ENCODE measurements at places on chromosomes 3 and 15.
A peak's percentile ranks its signal among the peaks of the same experiment; 100 is the strongest.

GRCh38 chr15:70935631-70936030 is 43.0 kb downstream of the LRRC49 start:
- DNase-seq, result no peak

DNA sequence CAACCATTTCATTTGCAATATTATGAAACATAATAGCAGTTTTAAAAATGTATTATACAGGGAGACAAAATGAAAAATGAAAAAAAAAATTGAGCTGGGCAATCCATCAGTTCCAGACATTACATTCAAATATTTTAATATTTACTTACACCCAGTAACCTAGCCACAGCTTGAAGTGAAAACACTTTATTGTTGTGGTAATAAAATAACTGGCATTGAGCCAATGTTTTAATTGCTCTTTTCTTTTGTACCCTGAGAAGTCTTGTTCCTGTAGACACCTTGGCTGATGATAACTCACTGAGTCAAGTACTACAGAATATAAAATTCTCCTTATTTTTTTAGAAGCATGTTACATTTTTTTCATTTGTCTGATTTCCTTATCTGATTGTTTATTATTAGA is 180.6 kb downstream of the ROBO1 start:
- DNase-seq, result no peak

- no peak for DNase-seq
Measured at GRCh38 chr15:93250950-93251349, 161.9 kb upstream of the RGMA start.

DNA sequence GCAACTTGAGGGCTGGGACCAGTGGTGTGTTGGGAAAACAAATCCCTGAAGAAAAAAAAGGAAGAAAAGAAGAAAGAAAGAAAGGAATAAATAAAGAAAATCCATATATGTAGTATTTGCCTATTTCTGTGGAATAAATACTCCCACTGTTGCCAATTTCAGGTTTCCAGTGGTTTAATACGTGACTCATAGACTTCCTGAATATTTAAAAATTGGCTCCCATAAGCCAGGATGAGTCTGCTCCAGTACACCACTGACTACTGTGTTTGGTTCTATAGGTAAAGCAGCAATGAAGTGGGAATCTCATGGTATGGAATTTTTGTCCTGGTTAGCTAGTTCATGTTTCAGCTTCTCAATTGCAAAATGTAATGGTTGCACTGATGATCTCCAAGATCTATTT is 31.6 kb downstream of the PYDC2 start:
- DNase-seq, result no peak

DNA sequence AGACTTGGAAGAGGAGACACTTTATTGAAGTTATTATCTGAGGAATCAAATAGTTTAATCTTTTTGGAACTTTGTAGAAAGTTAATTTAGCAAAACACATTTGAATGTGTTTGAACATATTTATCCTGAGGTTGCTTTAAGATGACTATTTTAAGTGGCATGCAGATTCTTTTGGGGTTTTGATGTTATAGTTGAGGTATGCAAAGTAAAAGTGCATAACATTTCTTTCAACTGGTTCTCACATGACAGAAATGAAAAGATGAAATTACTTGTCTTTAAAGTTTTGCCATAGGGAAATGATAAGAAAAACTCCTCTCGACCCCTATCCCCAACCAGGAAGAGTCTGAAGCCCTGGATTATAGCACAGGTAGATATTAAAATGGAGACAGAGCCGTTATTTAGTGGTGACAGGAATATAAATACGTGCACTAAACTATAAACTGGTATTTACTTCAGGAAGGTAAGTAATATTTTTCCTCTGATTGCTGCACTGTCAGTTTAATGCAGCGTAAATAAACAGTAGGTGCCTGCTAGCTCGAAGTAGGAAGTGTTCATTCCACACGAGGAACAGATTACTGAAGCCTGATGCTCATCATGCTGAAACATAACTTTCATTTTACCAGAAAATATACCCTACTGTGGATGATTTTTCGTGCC is 15.1 kb upstream of the SATB1 start:
- DNase-seq, result no peak

DNA sequence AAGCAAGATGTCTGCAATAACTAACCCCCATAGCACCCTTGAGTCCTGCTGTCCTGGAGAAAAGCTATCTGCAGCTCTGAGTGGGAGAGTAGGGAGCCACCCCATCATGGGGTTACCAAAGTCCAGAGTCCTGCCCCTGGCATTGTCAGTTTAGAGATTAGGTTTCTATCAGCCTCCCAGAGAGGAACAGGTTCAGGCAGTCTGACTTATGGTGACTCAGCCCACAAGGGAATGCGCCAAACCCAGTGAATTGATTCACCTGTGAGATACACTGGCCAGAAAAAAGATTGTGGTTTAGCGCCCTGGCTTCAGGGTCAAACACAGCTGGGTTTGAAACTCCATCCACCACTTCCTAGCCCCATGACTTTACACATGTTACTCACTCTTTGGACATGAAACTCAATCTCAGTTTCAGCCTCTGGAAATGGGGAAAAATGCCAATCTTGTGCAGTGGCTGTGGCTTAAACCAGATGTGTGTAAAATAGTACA is 263.6 kb upstream of the HES1 start:
- DNase-seq, result no peak

DNA sequence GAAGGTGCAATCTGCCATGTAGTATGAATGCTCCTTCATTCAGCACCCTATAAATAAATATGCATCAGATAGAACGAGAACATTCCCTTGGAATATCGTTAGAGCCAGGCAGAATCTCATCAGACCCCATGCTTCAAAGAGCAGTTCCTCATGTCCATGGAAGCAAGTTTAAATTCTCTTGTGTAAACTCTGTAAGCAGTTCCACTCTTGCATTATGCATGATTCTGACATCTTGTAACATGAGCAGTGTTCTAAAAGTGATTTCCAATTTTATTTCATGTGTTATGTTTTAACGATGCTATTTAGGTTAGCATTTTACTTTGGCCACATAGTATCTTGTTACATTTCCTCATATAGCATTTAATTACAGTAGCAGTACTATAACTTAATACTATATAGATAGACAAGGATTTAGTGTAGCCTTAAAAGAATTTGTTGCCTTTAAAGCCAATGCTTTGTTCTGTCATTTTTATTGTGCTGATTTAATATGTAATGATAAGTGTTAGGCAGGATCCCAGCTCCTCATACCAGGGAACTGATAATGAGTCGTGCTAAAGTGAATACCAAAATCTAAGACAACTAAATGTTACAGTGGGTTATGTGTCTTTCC is 161.2 kb upstream of the NECTIN3 start:
- DNase-seq, result no peak

DNA sequence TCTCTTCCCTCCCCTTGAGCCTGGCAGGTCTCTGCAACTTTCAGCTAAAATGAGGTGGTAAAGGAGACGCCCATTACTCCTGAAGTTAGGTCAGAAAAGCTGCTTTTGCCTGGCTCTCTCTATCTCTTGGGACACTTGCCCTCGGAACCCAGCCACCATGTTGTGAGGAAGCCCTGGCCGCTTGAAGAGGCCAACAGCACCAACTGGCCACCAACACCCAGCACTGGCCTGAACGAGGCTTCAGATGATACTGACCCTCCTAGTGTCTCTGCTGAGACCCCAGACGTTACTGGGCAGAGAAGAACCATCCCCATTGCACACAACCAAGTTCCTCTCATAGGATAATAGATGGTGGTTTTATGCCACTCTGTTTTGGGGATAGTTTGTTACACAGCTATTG is 49.5 kb upstream of the PCSK6 start:
- DNase-seq, result no peak

- DNase-seq, result peak; percentile 42
Measured at GRCh38 chr3:192409201-192409837, 318.0 kb downstream of the FGF12 start.

- no peak for DNase-seq
Measured at GRCh38 chr15:67717776-67718175, 107.5 kb upstream of the SKOR1 start.

DNA sequence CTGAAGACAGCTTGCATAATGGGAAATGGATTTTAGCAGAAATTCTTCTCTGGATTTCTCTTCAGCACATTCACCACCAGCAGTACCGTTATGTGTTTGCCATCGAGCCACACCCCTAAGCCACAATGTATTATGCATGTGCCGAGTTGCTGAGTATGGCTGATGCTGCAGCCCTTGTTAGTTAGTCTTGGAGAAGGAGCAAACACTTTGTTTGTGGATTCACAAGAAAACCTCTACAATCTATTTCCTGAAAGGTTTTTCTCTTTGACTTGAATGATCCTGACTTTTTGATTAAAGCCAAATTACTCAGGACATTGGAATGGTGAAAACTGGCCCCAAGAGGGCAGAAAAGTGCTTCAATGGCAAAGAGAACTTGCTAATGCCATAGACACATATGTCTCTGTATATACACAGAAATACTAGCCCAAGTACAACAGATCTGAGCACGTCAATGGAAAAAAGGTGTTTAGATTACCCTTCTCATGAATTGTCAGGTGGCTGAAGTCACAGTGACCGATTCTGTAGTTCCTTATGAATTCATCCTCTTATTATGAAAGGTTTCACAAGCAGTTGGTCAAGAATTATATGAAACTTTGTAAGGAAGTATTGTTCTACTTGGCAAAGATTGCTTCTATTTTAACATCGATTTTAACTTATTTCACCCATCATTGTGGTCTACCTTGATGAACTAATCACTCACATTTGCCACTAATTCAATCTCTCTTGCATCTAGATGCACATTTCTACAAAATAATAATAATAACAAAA is 103.0 kb downstream of the P3H2 start:
- no peak for DNase-seq

GRCh38 chr15:58298879-58299850 is 132.6 kb upstream of the LIPC start:
- DNase-seq, result no peak

DNA sequence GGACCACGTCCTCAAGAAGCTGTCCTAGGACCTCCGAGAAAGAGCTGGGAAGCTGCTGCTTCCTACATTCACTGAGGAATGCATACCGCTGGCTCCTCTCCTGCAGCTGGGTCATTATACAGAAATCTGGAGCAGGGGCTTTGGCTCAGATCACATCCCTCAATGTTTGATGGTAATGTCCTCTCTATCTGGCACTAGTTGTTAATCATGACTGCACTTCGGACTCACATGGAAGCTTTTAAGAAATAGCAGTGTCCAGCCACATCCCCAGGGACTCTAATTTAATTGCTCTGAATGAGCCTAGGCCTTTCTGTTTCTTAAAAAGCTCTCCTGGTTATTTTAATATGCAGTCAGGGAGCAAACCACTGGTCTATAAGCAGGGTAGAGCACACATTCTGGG is 25.7 kb upstream of the MYRIP start:
- DNase-seq, result no peak

DNA sequence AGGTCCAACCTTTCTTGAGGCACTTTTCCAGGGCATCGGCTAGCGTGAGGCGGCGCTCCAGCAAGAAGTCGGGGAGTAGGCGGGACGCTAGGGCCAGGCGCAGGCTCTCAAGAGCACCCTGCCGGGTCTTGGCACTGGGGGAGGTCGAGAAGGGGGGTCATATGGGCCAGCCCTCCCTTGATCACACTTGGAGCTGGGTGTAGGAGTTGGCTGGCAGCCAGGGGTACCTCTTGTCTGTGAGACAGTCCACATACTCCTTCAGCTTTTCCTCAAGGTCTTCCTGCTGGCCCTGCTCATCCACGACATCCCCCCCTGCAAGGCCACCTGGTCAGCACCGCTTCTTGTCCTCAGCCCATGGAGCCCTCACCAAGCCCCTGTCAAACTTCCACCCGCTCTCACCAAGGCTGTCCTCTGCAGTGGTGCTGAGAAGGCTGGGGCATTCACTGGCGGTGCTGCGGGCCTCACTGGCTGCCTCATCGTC is 2.0 kb downstream of the IFRD2 start:
- no peak for DNase-seq

DNA sequence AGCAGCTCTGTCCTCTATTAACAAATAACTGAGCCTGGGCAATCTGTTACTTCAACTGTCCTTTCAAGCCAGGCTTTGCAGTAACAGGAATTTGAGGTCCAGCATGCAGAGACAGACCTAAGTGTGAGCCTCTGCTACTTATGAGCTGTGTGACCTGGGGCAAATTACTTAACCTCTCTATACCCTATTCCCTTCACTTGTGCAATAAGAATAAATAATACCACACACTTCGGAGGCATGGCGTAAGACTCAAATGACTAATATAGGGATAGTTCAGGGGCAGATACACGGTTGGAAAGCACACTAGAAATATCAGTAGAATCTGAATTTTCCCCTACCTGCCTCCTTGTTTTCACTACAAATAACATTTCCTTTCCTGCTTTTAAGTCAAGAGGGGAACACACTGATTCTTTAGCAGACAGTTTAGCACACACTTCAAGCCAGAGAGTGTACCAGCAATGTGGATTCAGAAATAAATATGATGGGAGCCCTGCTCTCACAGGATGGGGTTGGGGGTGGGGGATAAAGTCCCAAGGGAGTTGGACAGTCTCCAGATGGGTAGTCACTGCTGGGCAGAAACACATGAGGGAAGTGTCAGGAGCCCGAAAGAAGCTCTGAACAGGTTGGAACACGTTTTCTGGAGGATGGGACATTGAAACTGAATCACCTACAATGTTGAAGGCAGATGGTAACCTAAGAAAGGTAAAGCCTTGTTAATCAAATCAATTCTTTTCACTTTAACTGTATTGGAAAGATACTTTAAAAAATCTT is 61.8 kb upstream of the RBP1 start:
- DNase-seq, result no peak

DNA sequence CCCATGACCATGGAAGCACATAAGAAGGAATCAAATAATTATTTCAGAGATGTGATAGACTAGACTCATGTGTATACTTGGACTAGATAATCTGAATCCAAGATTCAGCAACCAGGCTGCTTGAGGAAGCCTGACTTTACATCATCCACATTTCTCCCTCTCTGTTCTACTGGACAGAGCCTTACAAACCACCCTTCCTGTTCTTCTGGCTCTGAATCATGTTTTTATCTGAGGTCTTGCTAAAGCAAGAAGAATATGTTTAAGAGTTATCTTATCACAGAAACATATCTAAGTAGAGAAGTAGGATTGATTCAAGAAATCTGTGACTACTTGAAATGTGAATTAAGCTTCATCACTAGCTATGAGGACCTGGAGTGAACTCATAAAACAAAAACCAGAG is 71.1 kb upstream of the SLC24A5 start:
- no peak for DNase-seq

- peak; percentile 78 for DNase-seq
Measured at GRCh38 chr3:126752303-126753190, 48.5 kb downstream of the CHCHD6 start.

DNA sequence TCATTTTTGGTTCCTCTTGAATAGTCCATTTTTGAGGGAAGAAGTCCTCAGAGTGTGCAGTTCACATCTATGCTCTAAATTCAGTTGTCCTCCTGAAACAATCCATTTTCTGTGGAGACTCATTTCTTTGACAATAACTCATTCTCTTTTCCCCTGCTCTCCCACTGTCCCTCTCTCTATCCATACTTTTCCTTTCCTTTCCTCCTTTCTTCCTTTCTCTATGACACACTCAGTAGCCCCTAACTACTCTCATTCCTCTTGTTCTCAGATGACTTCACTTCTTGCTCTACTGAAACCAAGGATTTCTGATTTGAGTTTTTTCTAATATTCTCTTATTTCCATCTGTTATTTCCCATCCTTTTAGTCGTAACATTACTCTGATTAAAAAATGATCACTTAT is 16.7 kb upstream of the MEIS2 start:
- no peak for DNase-seq

Measured in anterior cingulate cortex (tissue), 58 donors.